Fibroblast of lung (primary cell): ENCODE measurements at places on chromosomes 1 and 21. TPM values are rescaled to one million over a fixed set of nuclear protein-coding genes. Genes with fewer than 3 reads are reported as not detected.

DNA sequence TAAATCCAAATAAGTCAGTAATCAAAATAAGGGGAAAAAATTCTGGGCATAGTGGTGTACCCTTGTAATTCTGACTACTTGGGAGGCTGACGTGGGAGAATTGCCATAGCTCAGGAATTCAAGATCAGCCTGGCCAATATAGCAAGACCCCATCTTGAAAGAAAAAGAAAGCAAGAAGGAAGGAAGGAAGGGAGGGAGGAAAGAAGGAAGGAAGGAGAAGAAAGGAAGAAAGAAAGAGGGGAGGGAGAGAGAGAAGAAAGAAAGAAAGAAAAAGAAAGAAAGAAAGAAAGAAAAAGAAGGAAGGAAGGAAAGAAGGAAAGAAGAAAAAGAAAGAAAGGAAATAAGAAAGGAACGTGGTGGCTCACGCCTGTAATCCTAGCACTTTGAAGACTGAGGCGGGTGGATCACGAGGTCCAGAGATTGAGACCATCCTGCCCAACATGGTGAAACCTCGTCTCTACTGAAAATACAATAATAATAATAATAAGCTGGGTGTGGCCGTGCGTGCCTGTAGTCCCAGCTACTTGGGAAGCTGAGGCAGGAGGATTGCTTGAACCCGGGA is 64.5 kb upstream of the ROR1 start:
- H3K4me1 ChIP-seq = peaks cover 6% of the 10 kb centered on the region
- H3K27ac ChIP-seq = no peak overlapping the region
- no peak overlapping the region for H3K4me3 ChIP-seq
- peaks cover 14% of the 10 kb centered on the region for H3K27me3 ChIP-seq
- no peak for DNase-seq

GRCh38 chr1:38326135-38326534 is 279.5 kb upstream of the POU3F1 start:
- no peak overlapping the region for H3K4me3 ChIP-seq
- no peak overlapping the region for H3K27ac ChIP-seq
- H3K4me1 ChIP-seq = no peaks in the 10 kb centered on the region
- H3K36me3 ChIP-seq = no peaks in the 10 kb centered on the region

GRCh38 chr1:235068158-235069121 is 60.2 kb downstream of the TOMM20 start:
- H3K4me1 ChIP-seq = peaks cover 23% of the 10 kb centered on the region
- H3K27me3 ChIP-seq = no peaks in the 10 kb centered on the region
- DNase-seq = peak; percentile 91

DNA sequence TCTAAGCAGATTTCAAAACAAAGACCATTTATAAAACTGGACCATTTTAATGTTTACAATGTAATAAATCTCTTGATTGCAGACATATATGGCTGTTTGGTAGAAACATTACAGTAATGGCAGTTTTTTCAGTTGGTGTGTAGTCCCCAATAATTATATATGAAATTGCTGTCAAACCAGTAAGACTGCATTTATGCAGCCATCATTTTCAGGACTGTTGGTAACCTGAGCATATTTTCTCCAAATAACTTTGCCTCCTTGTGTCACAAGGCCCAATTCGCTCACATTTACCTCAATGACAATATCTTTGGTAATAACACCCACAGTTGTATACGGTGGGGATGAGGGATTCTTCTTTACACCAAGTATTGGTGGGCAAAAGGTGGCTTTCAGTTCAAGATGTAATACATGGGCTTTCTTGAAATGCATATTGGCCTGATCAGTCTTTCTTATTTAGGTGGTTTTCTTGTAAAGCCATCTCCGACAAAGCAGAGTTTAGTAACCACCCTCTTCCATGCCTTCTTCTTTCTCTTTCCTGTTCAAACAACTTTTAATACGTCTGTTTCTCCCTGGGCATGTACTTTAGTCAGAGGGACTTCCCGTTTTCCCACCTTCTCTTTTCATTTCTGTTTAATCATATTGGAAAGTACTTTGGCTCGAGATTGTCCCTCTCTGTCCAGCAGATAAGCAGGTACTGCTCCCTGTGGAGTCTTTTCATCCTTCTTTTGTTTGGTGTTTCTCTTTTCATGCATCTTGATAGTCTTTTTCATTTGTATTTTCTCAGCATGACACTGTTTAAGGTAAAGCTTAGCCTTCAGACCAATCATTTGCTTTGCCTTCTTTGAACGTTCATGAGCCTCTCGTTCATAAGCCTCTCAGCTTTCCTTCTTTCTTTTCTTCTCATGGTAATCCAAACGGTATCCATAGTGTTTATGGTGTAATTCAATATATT is 30.4 kb downstream of the ATP2B4 start:
- H3K4me1 ChIP-seq = peaks cover 9% of the 10 kb centered on the region
- no peak overlapping the region for H3K4me3 ChIP-seq
- no peak for DNase-seq
- peaks cover 2% of the 10 kb centered on the region for H3K36me3 ChIP-seq
- H3K27ac ChIP-seq = no peak overlapping the region
- no peaks in the 10 kb centered on the region for H3K27me3 ChIP-seq

- no peaks in the 10 kb centered on the region for H3K36me3 ChIP-seq
- DNase-seq = peak; percentile 88
- no peak overlapping the region for H3K27ac ChIP-seq
- peaks cover 4% of the 10 kb centered on the region for H3K4me1 ChIP-seq
- no peak overlapping the region for H3K4me3 ChIP-seq
Observed at GRCh38 chr1:198253668-198254067, 96.9 kb downstream of the NEK7 start.

GRCh38 chr1:224212618-224213061 is 29.6 kb downstream of the DEGS1 start:
- no peak overlapping the region for H3K4me3 ChIP-seq
- peak; percentile 28 for DNase-seq
- H3K36me3 ChIP-seq = no peaks in the 10 kb centered on the region
- no peaks in the 10 kb centered on the region for H3K27me3 ChIP-seq

- H3K27me3 ChIP-seq = no peaks in the 10 kb centered on the region
Observed at GRCh38 chr1:88022516-88022915, 661.6 kb upstream of the PKN2 start.

DNA sequence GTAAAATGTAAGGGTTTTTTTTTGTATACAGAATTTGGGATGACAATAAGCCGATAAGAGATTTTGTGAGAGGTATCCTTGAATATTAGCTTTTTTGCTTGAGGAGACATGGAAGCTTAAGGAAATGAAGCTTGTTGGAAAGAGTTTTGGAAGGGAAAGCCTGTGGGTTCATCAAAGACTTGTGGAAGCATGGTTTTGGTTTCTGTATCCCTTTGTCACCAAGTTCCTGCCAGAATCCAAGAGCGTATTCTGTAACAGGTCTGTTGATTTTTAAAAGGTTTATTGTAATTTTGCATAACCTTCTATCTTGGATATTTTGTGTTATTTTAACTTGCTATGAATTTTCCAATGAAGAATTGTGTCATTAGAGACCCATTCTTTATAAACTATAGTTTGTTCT is 38.1 kb downstream of the TMED5 start:
- no peak overlapping the region for H3K4me3 ChIP-seq
- no peaks in the 10 kb centered on the region for H3K27me3 ChIP-seq
- H3K4me1 ChIP-seq = no peaks in the 10 kb centered on the region
- no peak overlapping the region for H3K27ac ChIP-seq

- no peak for DNase-seq
- no peaks in the 10 kb centered on the region for H3K4me1 ChIP-seq
- no peak overlapping the region for H3K27ac ChIP-seq
- no peak overlapping the region for H3K4me3 ChIP-seq
- no peaks in the 10 kb centered on the region for H3K36me3 ChIP-seq
Observed at GRCh38 chr1:209616366-209617046, 33.0 kb downstream of the CAMK1G start.

DNA sequence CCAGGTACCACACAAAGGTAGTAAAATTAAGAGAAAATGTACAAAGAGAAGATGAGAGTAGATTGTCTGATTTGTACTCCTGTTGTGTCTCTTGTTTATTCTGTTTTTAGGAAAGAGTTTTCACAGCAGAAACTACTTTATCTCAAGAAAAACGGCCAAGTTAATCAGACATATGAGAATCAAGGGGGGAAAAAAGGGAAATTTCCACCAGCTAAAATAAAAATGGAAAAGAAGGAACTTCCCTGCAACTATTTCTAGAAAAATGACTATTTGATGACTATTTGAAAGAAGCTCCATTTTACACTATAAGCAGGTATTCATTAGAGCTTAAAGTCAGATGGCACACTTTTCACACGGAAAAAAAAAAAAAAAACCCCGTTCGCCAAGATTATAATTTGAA is 56.5 kb downstream of the EPRS1 start:
- H3K27me3 ChIP-seq = no peaks in the 10 kb centered on the region
- H3K4me1 ChIP-seq = no peaks in the 10 kb centered on the region
- DNase-seq = no peak
- no peak overlapping the region for H3K4me3 ChIP-seq

Gene LMX1A
- total RNA-seq = not detected in 2 replicates

Gene KCNQ4
- total RNA-seq = under 0.01 TPM in 2 replicates

Gene CHIA
- not detected in 2 replicates for total RNA-seq

Gene FLG2
- total RNA-seq = not detected in 2 replicates
